ENCODE measurements at places on chromosomes 2 and 18.

- DNase-seq = no peak
Observed at GRCh38 chr2:62199392-62200125, 3.6 kb downstream of the B3GNT2 start.

DNA sequence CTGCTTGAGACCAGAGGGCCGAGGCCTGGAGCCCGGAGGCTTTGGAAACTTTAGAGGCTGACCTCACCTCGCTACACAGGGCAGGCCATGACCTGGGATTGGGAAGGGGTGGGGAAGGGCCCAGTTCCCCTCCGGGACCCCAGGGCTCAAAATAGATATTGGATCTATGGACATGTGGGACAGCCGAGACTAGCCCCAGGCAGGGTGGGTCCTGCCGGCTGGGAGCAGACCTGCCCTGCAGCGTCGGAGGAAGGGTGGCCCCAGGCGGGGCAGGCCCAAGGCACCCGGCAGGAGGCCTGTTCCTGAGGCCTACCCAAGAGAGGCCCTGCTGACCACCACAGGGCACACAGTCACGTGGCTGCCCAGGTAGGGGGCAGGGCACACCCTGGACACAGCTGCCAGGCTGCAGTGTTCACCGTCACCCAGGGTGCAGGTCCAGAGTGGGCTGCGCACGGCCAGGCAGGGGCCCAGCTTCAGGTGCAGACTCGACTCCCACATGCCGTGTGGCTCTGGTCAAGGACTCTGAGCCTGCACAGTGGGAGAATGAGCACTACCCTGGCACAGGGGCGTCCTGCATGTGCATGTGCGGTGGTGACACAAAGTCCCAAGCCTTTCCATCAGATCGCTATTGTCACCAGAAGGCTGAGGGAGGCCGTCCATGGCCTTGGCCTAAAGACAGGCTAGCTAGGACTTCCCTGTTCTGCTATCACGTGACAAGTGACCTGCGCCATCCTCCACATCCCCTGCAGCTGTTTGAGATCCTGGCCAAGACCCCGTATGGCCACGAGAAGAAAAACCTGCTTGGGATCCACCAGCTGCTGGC is 13.2 kb downstream of the ANO7 start:
- DNase-seq = no peak

- DNase-seq = no peak
Observed at GRCh38 chr18:48317781-48318381, 91.3 kb downstream of the ZBTB7C start.

GRCh38 chr2:52314231-52314630 is 1282.3 kb upstream of the NRXN1 start:
- DNase-seq = no peak

GRCh38 chr18:11902522-11903292 is 5.4 kb downstream of the MPPE1 start:
- no peak for DNase-seq

DNA sequence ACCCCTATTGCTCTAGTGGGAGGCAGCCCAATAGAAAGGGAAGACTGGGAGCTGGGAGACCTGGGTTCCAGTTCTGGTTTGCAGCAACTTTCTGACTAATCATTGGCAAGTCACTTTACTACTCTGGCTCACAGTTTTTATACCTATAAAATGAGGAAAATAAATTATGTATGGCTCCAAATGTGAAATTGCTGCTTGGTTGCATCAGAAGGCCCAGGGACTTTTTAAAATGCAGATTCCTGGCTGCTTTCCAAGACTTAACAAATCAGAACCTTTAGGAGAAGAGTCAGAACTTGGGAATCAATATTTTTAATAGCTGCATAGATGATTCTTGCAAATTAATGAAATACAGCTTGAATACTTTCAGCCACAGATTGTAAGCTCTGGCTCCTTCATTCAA is 943.9 kb downstream of the EPHA4 start:
- no peak for DNase-seq

DNA sequence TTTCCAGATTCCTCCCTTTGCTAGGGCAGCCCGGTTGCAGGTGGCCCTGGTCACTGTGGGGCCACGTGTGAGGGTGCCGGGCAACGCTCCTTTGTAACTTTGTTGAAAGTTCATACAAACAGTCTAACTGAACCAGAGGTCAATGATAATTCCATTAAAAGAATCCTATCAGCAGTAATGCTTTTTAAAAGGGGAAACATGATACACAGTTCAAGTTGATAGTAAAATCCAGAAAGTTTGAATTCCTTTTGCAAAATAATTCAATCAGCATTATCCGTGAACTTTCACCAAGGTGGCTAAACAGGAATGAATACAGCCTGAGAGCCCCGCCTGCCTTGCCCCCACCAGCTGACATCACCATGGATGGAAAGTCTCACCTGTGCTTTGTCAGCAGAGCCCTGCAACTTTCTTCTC is 166.2 kb downstream of the ACKR3 start:
- DNase-seq = no peak

- DNase-seq = no peak
Observed at GRCh38 chr2:198371921-198372543, 567.6 kb downstream of the PLCL1 start.

DNA sequence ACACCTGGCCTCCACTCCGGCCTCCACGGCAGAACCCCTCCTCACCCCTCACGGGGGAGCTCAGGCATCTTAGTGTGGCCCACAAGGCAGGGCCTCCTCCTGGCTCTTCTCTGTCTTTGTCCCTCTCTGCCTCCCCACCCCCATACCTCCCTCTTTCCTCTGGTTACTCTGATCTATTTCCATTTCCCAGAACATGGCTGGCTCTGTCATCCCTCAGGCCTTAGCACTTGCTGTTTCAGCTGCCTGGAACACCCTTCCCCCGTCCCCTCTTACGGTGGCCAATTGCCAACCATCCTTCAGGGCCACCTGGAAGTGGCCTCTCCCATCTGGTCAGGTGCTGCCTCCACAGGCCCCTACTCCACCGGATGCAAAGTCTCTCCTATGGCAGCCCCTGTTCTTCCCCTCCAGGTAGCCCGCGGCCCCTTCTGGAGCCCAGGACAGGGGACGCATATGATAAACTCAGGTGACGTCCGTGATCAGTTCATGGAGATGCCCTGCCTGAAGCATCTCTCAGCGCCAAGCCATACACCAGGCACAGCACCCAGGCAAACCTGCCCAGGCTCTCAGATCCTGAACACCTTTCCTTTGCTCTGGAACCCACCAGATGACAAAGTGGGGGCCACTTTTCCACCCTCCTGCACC is 3.6 kb upstream of the ECEL1 start:
- DNase-seq = no peak

DNA sequence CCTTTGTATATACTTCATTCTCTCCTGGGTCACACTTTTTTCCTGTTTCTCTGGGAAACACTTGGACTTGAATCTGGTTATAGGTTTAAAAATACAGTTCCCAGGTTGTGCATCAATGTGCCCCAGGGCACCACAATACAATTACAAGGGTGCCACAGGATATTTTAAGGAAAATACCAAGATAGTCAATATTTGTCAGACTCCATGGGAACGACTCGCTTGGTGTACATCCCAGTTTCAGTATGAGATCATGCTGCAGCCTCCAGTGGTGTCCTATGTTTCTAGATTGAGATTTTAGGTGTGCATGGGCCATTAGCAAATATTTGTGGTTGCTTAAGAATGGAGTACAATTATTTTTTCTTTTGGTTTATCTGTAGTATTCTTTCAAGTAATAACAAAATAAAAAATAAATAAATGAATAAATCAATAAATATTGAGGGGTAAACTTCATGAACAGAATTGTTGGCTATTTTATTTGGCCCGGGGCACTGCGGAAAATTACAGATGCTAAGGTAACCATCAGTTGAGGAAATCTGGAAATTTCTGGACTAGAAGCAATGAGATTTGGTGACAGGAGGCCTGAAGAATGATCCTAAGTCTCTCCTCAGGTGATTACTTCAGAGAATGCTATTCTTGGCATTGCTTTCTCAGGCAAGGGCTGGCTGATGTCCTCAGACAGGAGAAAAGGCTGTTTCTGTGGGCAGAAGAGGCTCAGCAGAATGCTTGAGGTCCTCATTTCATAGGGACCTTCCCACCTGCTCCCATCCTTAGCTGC is 649.3 kb upstream of the SOX11 start:
- no peak for DNase-seq

GRCh38 chr2:58649756-58650155 is 408.6 kb upstream of the FANCL start:
- no peak for DNase-seq

DNA sequence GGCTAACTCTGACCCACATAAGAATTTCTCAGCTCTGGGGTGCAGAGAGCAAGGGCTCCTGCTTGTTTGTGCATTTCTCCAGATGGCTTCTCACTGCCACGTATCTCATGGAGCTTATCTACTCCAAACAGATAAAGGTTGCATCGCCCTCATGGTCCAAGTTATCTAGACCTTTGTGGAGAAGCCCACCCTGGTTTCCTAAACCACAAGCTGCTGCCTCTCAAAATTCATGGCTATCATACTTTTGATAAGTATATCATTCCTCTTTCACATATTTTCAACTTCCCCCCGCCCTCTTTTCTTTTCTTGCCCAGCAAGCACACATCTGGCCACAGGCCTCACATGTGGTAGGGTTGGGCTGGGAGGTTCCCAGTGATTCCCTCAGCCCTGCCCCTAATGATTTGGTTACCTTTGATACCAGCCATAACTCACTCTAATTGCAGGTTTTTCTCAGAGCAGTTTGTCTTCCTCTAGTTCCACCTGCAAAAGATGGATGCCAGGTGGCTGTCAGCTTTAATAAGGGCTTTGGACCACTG is 146.0 kb downstream of the RHBDD1 start:
- no peak for DNase-seq

- DNase-seq = no peak
Observed at GRCh38 chr2:235398321-235398720, 95.5 kb upstream of the AGAP1 start.

DNA sequence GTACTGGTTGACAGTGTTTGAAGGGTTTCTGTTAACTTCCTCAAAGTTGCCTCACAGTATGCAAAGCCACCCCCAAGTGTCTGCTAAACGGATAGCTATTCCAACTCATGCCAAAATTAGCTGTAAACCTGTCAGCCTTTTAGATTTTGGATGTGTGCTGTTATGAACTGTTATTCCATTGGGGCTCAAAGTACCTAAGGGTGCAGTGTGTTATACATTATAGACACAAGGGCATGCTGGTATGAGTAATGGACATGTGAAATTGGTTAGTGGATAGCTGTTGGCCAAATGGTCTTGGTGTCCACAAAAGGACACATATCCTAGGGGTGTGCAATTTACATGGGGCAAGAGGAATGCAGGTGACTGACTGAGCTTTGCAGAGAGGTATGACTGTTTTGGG is 33.7 kb upstream of the CCBE1 start:
- no peak for DNase-seq

- DNase-seq = no peak
Observed at GRCh38 chr18:25771796-25772195, 318.6 kb downstream of the SS18 start.

DNA sequence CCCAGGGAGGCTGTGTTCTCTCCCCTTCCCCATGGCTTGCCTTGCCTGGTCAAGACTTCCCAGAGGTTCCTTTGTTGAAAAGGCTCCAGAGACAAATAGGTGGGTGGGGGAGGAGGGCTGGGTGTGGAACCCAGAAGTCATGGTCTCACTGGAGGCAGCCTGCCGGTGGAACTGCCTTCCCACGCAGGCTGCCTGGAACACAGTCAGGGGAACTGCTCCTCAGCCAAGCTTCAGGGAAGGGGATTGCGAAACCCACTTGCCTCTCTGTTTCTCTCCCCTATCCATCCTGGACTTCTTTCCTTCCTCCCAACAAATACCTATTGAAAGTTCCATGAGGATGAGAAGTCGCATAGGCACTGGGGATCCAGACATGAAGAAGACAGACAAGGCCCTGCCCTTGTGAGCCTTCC is 31.6 kb downstream of the MARCO start:
- DNase-seq = no peak

- no peak for DNase-seq
Observed at GRCh38 chr2:146037334-146037870, 1517.5 kb upstream of the ZEB2 start.

DNA sequence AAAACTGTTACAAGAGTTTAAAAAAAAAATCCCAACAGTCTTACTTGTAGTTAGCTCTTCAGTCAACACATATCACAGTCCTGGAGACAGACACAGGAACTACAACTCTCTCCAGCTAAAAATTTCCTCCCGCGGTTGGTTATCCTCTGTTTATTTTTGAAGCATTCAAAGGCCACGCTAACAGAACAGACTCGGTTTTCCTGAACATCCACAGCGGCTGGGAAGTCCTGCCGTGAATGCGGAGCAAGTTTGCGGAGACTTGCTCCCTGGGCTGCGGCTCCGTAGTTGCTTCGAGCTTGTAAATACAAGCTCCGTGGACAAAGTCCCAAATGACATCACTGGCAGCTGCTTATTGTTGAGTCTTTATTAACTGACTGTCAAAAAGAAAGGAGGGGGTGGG is at the start of gene NCKAP5:
Gene NCKAP5 (minus strand): TSS at position 292 of the 400 bp plus-strand sequence. CDS start 50,937 bp downstream, outside the sequence.
- DNase-seq = peak; percentile 66

GRCh38 chr2:204434660-204435462 is 110.4 kb upstream of the PARD3B start:
- no peak for DNase-seq

DNA sequence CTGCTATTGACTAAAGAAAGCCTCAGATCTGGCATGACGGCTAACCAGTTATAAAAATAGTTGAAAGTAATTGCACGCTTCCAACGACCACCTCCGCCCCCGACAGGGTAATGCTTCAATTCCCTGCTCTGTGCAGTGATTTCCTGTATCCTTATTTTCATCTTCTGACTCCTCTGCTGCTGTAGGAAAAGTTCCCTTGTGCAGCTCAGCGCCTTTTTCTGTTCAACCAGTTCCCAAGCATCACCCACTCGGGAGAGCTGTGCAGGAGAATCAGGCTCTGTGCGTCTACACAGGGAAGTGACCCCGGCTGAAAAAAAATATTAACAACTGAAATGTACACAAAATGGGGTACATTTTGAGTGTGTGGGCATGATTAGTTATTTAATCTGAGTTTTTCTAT is 91.3 kb upstream of the COPS8 start:
- DNase-seq = no peak

DNA sequence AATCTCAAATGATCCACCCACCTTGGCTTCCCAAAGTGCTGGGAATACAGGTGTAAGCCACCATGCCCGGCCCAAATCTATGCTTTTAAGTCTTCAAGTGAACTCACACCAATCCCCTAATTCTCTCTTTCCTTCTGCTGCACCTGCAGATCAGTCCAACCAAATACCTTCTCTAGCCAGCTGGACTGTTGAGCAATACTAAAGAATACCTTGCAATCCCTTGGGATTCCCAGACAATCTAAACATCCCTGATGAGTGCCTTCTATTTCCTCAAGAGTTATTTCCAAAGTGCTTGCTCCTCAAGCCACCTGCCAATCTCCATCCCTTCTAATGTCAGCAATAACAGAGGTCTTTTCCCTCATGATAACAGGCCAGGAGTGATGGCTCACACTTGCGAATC is 48.6 kb downstream of the SF3B1 start:
- no peak for DNase-seq

DNA sequence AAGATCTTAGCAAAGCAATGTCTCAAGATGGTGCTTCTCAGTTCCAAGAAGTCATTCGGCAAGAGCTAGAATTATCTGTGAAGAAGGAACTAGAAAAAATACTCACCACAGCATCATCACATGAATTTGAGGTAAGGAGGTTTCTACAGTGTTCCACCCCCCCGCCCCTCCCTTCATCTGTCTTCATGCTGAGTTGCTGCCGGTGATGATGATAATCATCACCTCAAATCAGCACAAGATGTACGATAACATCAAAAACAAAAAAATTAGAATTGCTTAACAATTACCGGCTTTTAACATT is 14.6 kb downstream of the UGP2 start:
- DNase-seq = no peak

Measured in right hindlimb (tissue), 1 donor.